COR-L47 (cell line): ENCODE measurements at places on chromosomes 1 and 21.

DNA sequence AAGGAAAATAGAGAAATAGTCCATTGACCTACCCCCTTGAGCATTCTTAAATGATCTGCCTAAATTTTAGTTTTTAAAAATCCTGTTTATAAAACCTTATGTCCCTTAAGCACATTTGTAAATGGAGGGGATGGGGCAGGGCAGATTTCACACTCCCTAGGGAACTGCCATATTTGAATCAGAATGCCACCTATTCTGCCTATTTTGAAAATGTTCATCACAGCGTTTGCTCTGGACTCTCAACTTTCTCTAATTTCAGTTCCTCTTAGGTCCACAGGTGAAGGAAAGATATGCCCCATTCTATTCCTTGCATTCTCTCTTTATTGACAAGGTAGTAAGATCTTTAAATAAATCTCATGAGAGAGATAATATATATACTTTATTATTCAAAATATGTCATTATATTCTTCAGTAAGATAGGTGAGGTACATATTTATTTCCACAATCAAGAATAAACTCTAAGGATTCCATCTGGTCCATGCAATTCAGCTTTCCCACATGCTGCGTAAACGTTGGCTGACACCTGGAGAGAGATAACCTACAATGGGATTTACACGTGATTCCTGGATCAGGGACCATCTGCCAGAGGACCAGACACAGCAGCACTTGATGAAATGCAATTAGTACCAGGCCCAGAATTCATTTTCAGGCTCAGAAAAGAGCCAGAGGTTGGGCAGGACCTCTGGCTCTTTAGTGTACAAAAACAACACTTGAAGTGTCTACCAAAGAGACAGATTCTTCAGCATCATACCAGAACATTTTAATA is 1.2 kb upstream of the LPGAT1 start:
- peak; percentile 48 for DNase-seq

DNA sequence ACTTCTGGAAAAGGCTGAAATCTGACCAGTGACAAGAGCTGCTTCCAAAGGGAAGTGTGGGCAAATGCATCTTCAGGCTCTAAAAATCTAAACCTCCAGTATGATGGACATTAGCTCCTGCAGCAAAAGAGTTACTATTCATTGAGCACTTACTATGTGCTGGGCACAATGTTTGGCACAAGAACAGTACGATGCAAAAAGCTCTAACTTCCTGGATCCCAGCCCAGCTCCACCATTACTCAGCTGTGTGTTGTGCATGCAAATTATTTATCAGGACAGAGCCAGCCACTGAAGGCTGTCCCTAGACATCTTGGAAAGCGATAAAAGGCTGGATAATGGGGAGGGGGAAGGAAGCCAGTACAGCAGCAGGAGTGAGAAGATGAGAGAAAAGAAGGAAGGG is 143.5 kb downstream of the ELAVL4 start:
- DNase-seq: no peak

- no peak for DNase-seq
These were observed 1532.7 kb upstream of the TPTE start for GRCh38 chr21:8988696-8989095.

GRCh38 chr1:178345807-178346206 is 151.0 kb downstream of the CLEC20A start:
- DNase-seq: no peak

- DNase-seq: no peak
These were observed 176.9 kb downstream of the FGGY start for GRCh38 chr1:59473831-59474230.

GRCh38 chr1:184350573-184350972 is 36.3 kb upstream of the C1orf21 start:
- no peak for DNase-seq

DNA sequence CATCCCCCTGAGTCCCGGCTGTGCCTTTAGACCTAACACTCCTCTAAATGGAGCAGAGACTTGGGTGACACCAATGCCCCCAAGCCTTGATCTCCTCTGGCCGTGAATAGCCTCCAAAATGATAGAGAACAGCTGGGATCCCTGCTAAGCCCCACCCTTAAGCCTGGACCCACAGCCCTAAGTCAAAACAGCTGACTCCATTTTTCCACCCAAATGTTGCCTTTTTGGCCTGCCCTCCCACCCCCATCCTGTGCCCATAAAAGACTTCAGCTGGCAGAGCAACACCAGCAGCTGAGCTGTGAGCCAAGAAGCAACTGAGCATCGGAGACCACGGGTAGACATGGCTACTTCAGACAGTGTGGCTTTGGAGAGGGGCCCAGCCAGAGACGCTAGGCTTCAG is 420.8 kb downstream of the NPHP4 start:
- DNase-seq: no peak

GRCh38 chr1:218660678-218661053 is 315.5 kb downstream of the TGFB2 start:
- no peak for DNase-seq

- no peak for DNase-seq
These were observed 80.1 kb upstream of the CD55 start for GRCh38 chr1:207241164-207241934.

DNA sequence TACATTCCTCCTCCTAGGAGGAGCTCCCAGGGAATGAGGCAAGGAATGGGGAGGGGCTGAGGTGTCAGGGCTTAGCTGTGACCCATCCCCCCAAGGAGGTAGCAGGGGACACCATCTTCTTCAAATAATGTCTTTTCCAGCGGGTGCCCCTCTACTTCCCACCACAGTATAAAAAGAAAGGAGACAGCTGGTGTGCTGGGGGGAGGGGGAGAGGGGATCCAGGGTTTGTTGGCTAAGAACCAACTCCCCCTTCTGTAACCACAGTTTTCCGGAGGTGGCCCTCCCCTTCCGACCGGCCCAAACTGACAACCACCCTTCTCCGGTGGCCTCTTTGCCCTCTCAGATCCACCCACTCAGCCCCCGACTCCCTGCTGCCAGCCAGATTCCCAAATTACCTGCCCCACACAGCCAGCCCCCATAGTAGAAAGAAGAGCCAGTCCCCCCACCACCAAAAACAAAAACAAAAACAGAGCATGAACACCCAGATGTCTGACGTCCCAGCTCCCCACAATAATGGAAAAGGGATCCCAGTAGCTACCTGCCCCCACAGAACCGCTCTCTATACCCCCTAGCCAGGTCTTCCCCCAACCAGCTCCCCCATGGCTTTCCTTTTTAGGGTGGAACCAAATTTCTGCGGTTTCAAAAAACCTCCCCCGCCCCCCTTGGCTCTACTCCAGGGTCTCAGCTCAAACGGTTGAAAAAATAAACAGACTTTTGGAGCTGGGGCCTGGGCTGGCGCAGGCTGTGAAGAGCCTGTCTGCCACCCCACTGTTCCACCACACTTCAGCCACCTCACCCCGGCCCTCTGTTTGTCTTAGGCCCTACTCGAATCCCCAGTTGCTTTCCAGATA is 2.1 kb downstream of the ARHGEF2 start:
- DNase-seq: peak; percentile 89

GRCh38 chr1:157004806-157005205 is 40.7 kb downstream of the ARHGEF11 start:
- DNase-seq: no peak

DNA sequence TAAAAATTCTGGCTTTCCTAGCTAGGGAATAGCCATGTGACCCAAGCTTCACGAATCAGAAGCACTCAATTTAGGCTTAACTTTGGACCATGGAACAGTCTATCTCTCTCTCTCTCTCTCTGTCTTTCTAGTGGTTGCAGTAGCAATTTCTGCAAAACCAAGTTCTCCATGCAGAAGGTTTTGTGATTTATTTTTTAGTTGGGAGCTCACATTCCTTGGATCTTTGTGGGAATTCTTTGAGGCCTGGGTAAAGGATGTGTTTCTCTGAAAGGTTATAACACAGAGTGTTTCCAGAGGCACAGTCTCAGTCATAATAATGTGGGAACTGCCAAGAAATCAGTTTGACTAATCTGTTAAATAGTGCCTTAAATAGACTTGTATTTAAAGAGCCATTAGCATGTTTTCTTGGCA is 112.3 kb upstream of the COL11A1 start:
- no peak for DNase-seq

DNA sequence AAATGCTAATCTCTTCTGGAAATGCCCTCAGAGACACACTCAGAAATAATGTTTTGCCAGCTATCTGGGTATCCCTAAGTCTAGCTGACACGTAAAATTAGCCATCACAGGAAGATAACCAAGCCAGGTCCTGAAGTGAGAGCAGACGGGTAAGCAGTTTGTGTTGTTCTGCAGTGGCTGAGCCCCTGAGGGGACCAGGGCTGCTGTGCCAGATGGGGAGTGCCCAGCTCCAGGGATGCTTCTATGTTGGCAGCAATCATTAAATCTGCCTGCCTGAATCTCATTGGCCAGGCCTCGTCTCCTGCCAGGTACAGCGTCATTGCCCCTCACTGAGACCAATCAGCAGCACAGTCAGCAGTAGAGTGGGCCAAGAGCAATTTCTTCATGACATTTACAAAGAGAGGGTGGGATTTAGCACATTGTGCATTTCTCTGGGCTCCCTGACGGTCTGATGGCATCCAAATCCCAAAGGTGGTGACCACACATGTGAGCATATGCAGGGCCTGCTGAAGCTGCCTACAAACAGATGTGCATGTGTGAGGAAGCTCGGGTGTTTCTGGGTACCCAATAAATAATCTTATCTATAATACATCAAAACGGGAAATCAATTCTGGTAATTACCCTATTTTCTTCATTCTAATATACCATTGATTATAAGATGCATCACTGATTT is 58.7 kb upstream of the LRRN2 start:
- peak; percentile 31 for DNase-seq

- DNase-seq: no peak
These were observed 6.7 kb downstream of the KCNJ15 start for GRCh38 chr21:38263493-38263892.

DNA sequence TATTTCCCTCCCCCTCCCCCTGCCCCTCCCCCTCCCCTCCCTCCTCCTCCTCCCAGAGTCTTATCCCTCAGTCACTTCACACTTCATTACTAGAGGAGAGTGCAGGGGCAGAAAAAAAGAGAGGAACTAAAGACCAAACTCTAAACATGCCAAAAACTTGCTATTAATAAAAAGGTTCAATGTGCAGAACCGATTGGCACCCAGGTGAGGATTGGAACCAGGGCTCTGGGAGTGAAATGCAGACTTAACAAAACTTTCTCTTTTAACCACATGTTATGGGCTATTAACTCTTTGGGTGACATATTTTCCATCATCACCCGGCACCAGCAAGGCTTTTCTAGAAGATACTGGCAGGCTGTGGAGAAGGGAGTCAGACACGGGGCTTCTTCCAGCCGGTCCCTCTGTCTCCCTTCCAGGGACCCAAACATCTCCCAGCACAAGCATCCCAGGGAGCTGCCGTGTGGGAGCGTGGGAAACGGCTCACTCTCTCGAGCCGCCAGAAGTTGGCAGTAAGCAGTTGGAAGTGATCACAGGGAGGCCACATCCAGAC is 13.6 kb downstream of the NID1 start:
- no peak for DNase-seq

DNA sequence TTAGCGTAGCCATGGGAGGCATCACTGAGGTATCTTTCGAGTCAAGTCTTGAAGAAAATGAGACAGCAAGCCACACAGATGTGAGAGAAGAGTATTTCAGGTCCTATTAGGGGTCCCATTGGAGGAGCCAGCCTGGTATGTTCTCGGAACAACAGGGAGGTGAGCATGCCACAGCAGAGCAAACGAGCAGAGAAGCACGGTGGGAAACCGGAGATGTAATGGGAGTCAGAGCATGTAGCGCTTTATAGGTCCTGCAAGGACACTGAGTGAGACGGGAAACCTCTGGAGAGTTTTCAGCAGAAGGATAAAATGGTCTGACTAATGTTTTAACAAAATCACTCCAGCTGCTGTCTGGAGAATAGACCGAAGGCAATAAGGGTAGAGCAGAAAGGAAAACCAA is 15.9 kb downstream of the H3-3A start:
- DNase-seq: no peak

- no peak for DNase-seq
These were observed 262.1 kb downstream of the AKT3 start for GRCh38 chr1:243587823-243588560.

- no peak for DNase-seq
These were observed 5.9 kb downstream of the KIAA2013 start for GRCh38 chr1:11920239-11920903.

DNA sequence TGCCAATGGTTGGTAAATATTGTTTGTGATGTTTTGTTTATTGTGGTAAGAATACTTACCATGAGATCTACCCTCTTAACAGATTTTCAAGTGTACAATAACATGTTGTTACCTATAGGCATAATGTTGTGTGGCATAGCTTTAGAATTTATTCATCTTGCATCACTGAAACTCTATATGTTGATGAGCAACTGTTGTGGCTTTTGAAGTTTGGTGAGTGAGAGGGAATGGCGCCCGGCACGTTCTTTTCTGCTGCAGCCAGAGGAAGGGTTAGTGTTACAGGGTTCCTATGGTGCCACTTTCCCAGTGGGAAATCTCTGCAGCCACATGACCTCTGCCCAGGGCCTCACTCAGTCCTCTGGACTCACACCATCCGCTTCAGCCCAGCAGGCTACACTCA is 342.5 kb upstream of the ADGRL2 start:
- DNase-seq: no peak

DNA sequence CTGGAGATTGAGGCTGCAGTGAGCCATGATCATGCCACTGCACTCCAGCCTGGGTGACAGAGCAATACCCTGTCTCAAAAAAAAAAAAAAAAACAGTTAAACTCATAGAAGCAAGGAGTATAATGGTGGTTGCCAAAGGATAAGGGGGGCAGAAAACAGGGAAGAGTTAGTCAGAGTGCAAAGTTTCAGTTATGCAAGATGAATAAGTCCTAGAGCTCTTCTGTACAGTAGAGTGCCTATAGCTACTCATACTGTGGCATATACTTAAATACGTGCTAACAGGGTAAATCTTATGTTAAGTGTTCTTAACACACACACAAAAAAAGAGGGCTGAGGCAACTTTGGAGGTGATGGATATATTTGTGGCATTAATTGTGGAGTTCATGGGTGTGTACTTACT is 75.6 kb upstream of the COA6 start:
- no peak for DNase-seq
